ACHN (cell line): ENCODE measurements at places on chromosomes 3 and 15.

GRCh38 chr3:138935863-138936740 is 10.8 kb downstream of the FOXL2 start:
- DNase-seq, result peak; percentile 62

DNA sequence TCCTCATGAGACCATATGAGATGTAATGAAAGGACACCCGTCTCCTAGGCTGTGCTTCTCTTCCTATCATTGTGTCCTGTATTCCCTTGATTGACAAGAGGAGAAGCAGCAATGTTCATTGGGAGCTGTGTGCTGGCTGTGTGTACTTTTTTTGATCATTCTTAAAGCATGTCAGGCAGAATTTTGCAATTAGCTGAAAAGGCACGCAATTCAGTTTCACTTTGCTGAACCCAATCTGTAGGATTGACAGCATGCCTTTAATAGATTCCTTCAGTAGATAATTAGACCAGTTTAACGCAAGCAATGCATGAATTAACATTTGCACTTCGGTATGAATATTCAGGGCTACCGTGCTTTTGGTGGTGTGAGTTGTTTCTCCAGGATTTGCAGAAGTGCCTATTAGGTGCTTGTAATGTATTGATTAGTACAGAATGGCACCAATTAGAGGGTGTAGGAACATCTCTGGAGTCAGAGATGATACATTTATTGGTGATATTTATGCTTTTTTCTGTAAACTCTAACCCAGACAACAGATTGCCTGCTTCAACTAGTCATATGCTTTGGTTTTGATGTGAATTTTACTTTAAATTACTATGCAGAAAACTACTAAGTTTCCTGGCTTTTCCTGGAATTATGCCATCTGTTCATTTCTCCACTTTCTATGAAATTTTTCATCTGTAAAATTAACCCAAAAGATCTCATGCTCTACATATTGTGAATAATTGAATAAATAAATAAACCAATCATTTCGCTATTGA is 114.3 kb downstream of the NSUN3 start:
- DNase-seq, result no peak

DNA sequence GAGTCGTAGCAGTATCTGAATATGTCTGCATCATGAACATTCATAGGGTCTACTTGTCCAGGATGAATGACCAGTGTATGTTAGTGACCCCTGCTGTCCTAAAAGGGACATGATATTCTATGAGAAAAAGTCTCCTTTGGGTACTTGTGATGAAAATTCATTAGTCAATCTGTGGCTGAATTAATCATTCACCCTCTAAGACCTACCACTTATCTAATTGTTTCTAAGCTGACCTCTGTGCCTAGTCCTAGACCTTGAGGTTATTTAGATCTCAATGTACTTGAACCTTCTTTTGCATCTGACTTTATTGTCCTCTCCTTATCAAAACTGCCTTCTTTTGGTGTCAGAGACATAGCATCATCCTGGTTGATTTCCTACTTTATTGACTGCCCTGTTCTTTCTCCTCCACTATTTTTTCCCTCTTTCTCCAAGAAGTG is 799.3 kb downstream of the DIPK2A start:
- peak; percentile 26 for DNase-seq

DNA sequence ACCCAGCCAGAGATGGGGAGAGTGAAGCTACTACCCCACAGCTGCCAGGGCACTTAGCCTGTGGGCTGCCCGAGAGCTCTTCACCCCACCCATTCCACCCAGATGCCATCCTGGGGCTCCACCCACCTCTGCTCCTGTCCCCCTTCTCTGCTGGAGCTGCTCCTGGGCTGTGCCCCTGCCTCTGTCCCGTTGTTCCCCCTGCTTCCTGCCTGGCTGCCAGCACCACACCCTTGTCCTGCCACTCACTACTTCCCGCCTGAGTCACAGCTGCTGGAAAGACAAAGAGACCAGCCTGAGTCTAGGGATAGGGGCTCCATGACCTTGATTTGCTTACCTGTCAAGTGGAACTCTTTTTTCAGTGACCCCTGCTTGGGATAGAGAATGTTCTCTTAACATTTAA is 12.4 kb downstream of the GNAI2 start:
- no peak for DNase-seq

DNA sequence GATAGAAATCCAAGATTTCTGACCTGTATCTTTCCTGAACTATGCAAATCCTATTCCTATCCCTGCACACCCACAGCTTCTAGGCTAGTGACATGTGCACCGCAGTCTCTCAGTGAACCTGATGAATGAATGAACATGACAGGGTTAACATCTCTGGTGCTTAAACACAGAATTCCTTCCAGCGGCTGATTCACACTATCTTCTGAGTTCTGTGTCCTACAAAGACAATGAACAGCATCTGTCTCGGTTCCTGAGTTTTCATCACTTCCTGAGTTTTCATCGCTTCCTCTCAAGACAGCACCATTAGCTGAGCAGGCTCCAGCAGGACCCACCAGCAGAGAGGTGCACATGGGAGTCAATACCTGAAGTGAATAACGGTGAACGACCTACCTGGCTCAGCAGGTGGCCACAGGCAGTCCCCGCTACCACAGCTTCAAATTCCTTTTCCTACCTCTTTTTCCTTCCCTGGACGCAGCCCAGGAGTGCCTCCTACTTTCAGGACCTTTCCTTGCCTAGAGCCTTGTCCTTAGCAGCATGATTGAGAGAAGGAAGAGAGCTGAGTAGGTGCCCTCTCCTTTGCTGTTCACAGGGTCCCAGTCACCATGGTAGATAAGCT is 113.5 kb downstream of the IGF2BP2 start:
- no peak for DNase-seq

- DNase-seq, result no peak
These were observed 23.7 kb downstream of the PPP2R3A start for GRCh38 chr3:135989242-135989641.

DNA sequence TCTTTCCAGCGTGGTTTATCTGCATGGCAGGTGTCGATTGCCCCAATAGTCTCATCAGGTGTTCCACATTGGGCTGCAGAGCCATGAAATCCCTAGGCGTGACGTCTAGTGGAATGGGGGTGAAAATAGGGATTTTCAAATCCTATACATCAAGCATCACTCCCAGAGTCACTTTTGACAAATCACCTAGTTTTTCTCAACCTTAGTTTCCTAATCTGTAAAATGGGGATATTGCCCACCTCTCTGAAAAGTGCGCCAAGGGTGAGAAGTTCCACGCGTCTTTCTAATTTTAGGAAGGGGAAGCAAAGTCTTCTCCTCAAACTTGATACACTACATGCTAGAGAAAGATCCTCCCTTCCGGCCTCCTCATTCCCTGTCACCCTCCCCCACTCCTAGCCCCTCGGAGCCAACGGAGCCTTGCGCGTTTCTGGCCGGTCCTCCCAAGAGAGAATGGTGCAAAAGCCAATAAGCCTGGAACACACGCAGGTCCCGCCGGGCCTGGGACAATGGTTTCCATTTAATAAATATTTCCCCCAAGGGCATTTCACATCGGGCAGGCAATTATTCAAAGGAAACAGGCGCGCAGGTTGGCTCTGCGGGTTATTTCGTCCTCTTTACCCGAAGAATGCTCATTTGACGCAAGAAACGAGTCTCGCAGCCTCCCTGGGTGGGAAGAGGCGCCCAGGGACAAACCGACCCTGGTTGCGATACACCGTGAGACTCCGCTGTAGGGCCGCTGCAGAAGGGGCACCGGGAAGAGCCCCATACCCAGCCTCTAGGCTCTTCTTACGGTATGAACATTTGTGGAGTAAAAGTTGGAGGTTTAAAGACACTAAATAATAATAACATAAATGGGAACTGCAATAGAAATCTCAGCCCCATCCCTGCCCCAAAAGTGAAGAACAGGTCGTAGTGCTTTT is 1.2 kb upstream of the SOX14 start:
- no peak for DNase-seq
